ENCODE measurements at places on chromosomes 2 and 18.
A peak's percentile ranks its signal among the peaks of the same experiment; 100 is the strongest.

DNA sequence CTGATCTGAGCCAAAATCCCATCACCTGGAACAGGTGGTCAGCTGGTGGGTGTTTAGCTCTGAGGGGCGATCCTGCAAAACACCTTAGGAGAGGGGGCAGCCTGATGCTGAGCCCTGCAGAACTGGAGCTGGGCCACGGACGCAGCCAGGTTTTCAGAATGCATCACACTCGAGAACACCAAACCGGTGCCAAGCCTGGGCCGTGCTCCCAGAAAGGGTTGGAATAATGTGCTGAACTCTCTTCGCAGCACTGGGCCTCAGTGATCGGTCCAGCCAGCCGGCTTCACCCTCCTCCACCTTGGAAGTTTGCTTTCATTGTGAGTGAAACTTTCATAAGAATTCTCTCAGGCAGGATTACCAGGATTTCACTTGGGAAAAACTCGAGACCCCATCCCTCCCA, 56.5 kb upstream of the TTC39C start:
- no peak for DNase-seq

GRCh38 chr2:224039080-224039769, at the start of gene SERPINE2:
Gene SERPINE2 (minus strand): TSS chr2:224039286. CDS start chr2:224001900, 37,386 bp downstream.
- peak; percentile 33 for DNase-seq

DNA sequence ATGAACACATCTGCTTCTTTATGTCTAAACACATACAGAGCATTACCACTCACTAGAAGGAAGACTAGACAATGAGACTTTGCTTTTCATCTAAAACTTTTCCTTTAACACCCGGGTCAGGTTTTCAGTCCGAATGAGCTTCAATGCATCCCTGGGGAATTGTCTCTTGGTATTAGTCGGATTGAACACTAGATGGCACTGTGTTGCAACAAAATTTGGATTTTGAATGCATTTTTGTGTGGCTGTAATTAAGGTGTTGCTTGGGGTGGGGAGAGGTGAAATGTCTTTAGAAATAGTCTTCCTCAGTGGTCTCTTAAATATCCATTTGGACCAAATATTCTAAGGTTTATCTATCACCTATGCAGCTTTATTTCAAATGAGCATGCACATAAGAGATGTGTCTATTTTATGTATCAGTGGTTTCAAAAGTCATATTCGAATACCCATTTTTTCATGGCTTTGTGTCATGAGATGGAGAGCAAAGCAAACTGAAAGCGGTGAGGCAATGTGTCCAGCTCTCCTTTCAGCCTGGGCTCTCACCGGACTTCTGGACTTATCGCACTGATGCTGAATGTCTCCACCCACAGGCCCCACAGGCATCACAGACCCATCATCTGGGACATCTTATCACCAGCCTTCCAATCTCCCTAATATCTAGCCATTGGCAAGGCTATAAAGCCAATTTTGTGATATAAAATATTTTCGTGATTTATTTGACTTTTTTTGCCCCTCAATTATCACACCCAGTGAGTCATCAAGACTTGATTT, 510.3 kb downstream of the RNF144A start:
- DNase-seq = no peak

GRCh38 chr2:38375696-38376345, 1.3 kb downstream of the ATL2 start:
- peak; percentile 23 for DNase-seq

- DNase-seq = no peak
Observed at GRCh38 chr2:200609028-200609614, 23.3 kb downstream of the AOX1 start.

DNA sequence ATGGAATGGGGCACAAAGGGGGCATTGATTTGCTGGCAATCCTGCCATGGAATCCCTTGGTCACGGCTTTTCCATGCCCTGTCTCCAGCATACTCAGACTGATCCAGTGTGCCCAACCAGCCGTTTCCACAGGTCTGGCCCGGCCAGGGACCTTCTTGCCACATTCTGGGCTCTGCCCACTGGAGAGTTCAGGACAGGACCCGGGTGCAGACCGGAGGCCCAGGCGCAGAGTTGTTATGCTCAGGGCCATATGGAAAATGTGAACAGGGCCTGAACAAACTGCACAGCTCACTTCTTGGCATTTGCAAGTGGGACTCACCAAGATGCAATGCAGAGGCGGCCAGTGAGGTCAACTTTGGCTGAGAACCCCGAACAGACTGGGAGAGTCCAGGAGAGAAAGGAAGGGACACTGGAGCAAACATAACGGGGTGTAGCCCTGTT, 15.6 kb upstream of the ASAP2 start:
- no peak for DNase-seq

DNA sequence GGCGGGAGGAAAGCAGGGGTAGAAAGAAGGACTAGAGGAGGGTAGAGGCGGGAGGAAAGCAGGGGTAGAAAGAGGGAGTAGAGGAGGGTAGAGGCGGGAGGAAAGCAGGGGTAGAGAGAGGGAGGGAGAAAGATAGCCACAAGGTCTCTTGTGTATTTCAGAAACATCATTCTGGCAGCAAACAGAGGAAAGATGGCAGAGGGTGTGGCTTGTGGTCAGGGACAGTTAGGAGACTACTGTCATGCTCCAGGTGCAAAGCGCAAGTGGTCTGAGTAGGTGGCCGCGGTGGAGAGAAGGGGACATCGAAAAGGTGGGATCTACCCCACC, 82.4 kb upstream of the TAF1B start:
- no peak for DNase-seq

DNA sequence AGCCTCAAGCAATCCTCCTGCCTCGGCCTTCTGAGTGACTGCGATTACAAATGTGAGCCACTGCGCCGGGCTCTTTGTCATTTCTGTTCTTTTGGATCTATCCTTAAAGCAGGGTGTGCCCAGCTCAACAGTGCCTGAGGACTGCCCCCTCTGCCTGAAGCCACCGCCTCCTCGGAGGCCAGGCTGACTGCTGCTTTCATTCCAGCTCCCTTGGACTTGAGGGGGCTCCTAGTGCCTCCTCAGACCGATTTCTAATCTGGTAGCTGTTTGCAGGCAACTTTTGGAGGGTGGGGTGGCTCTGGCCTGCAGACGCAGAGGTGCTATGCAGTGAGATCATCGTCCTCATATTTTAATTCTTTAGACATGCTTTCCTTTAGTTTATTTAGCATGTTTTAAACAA, 35.9 kb upstream of the KLF11 start:
- no peak for DNase-seq

Data from activated CD8-positive, alpha-beta memory T cell treated with anti-CD3 and anti-CD28 coated beads for 4 hours (primary cell).